ENCODE measurements at places on chromosomes 6 and 20.

- DNase-seq: no peak
Observed at GRCh38 chr20:47303736-47304135, 52.8 kb downstream of the ZMYND8 start.

GRCh38 chr6:1903780-1904465, 294.2 kb downstream of the FOXC1 start:
- DNase-seq: no peak

DNA sequence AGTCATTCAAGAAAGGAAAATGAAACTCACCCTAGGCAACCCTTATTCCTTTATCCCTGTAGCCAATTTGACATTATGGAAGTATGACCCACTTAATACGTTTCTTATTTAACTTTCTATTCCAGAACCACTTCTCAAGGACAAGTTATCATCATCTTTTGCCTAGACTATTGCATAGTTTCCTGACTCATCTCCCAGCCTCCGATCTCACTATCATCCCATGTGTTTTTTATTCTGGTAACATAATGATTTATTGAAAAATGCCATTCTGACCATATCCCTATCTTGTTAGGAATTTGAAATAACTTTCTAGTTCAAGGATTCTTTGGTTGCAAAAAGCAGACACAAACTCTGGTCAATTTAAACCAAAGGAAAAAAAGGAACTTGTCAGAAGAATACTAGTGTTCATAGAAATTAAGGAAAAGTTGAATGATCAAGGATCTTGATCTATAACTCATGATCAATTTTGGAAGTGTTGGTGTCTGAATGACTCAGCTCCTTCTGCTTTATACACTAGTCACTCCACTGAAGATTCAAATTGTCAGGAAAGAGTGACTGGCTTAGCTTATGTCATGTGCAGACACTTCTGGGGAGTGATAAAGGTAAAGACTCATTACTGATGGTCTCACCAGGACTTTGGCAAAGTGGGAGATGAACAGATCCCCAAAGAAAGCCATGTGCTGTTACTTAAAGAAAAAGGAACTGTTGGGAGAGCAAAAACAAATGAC, 8.5 kb upstream of the TINAG start:
- DNase-seq: no peak

GRCh38 chr20:44109951-44110361, 77.0 kb downstream of the JPH2 start:
- DNase-seq: no peak

DNA sequence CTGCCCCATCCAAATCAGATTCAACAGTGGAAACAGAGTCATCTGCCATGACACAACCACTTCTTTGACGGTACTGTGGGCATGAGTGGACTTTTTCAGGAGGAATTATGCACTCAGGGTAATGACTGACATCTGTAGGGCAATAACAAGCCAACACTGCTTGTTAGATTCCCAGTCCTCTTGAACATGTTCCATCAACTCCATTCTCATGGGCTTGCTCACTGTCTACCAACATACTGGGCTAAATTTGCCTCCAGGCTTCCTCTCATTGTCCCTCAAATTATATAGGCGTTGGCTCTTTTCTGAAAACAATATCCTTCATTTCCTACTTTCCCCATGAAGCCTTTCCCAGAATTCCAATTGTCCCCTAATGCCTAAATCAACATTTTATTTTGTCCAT, 43.1 kb downstream of the ANKEF1 start:
- DNase-seq: no peak

- no peak for DNase-seq
Observed at GRCh38 chr20:112396-112795, 24.9 kb downstream of the DEFB125 start.

DNA sequence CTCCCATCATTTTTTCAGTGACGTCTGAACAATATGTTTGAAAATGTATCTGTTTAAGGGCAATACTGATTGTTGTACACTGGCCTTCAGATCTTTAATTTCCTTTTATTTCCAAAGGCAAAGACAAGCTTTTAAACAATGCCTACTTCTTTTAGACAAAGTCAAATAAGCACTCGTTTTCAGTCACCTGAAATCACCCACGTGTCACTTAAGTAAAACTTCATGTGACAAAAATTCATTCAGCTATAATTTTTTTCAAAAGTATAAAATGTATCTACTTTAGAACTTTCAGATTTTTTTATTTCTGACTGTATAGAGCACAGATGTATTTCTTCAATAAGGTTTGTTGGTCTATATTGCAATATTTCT, 113.5 kb upstream of the BEND6 start:
- DNase-seq: no peak

DNA sequence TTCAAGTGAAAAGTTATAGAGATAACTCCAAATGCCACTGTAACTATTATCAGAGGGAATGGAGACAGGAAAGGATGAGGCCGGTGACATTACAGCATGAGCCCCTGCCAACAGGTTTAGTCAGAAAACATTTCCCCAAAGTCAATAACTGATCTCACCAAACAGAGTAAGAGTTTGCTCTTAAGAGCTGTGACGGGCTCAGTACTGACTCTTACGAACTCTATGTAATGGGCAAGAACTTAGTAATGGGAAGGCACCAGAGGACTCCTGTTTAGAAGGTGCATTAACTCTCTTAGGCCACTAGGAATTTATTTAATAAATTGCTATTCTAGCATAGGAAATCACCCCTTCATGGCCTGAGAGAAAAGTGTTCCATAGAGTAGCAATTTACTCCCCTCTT, 76.8 kb downstream of the SAMD5 start:
- no peak for DNase-seq

DNA sequence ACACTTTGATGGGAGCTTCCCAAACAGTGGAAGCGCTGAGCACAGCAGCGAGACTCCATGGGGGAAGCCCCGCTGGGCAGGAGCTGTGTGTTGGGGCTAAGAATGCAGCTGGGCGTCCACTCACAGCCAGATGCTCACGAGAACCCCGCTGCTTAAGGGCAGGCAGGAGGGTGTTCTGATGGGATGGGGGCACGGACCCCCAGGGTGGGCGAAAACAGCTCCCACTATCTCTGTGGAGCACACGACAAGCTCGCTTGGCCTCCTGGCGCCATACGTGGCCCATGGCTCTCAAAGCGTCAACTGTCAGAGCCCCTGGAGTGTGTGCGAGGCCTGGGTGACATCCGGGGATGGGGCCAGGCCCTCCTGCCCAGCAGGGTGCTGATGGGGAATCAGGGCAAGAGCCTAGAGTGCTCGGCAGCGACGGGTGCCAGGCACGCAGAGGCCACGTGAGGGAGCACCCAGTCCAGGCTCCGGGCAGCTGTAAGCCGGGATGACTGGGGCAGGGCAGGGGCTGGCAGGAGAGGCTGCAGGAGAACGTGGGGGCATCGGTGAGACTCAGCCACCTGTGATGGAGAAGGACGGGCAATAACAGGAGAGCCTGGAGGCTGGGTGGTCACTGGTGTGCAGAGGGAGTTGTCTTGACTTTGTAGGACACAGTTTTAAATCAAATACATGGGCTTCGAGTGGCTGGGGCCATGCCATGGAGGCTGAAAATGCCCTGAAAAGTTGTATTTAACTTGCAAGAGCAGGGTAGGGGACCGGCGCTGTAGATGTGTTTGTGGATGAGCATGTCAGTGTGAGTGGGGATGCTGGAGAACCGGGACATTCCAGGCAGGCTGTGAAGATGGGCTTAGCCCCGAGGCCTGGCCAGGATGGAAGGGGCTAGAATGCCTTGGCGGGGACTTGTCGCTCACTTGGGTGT, 27.3 kb downstream of the PYGB start:
- DNase-seq: no peak
